ENCODE measurements at places on chromosomes 11 and 22.

GRCh38 chr22:36197065-36197440, 4.6 kb downstream of the APOL4 start:
- DNase-seq: no peak

DNA sequence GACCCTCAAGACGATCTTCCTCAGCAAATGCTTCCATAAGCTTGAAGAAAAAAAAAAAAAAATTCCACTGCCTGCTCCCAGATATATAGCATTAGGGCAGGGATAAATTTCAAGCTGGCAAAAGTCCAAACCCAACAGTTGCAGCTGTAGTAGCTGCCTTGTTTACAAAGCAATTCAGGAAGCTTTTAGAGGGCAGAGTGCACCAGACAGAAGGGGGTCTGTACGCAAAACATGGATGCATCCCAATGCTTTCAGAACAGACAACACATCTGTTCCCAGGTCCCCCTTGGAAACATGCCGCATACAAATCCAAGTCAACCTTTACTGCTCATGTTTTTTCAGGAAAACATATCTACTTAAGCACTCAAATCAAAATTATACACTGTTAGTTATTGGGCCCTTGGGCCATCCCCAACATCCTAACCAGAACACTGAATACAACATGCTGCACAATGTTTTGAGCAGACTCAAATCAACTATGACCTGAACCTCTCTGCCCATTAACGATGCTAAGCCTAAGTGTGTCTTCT, 94.5 kb downstream of the CADM1 start:
- no peak for DNase-seq

- DNase-seq: peak; percentile 68
These were observed 4.4 kb upstream of the PRR5 start for GRCh38 chr22:44697423-44698141.

- no peak for DNase-seq
These were observed at the start of gene PHLDB1 for GRCh38 chr11:118607401-118608359. Gene PHLDB1, plus strand, starts transcription at chr11:118607615. Its CDS starts 6,222 bp downstream, at chr11:118613837.

- no peak for DNase-seq
These were observed 1.5 kb downstream of the MIOX start for GRCh38 chr22:50488006-50488677.

DNA sequence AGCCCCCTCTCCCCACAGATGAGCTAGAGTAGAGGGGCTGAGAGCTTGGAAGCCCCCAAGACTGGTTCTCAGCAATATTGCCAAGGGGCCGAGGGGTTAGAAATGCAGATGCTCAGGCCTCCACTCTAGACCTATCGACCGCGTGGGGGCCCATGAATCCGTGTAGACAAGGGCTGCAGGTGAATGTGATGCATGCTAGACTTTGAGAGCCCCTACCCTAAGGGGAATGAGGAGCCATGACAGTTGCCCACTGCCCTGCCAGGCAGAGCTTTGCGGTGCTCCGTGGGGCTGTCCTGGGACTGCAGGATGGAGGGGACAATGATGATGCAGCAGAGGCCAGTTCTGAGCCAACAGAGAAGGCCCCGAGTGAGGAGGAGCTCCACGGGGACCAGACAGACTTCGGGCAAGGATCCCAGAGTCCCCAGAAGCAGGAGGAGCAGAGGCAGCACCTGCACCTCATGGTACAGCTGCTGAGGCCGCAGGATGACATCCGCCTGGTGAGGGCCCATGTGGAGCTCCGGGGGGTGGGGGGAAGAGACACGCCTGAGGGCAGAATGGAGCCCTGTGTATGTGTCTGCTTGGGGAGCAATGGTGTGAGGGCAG, 1.3 kb downstream of the SSH3 start:
- no peak for DNase-seq

All from T-cell (primary cell).